Type B pancreatic cell (in vitro differentiated cells): ENCODE measurements at places on chromosomes 1 and 21.

GRCh38 chr21:37967036-37967435 is 50.8 kb upstream of the KCNJ6 start:
- DNase-seq = no peak

DNA sequence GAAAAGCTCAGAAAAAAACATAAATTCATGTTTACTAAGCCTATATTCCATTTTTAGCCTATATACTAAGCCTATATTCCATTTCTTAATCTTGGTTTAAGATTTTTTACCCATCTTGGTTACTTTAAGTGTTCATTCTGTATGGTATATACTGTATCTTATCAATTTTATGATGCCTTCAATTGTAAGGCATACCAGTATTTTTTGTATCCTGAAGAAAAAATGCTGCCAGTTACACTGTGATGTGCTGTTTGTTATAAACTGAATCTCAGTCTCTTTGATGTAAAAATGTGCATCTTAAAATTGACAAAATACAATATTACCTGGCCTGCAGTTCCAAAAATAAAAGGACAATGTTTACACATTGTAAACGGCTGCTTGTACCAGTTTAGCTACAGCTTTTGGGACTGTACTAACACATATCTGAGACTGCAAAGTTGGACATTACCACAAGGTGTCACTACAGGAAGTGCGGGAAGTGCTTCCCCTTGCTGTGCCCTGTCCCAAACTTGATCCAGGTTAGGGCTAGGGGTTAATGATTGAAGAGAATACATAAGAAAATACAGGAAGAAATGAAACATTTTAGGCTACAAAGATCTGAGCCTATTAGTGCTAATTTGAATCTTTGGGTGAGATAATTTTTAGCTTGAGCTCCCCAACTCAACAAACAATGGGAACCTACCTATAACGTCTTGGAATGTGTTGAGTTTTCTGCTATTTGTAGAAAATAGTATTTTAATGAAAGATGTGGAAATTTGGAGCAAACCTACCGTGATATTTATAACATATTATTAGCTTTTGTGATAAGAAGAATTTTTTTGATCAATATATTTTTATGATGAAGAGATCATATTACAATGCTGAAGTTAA is 108.9 kb downstream of the LBR start:
- DNase-seq = no peak

- DNase-seq = no peak
Observed at GRCh38 chr1:40362699-40363098, 10.8 kb upstream of the SMAP2 start.

DNA sequence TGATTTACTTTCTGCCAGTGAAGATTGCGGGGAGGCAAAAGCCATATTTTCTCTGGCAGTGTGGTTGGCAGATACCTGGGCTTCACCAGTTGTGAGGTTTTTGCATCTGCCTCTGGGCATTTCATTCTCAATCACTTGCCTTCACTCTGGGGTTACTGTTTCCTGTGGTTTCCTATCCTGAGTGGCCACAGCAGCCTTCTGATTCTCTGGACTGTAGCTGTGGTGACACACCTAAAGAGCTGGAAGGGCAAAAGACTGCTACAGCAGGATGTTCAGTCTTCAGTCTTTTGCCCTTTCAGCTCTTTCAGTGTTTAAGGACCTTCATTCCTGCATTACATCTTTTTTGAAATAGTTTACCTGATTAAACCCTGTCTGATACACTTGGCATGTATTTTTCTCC is 50.5 kb upstream of the GPR52 start:
- DNase-seq = no peak
